NCI-H748 treated with DMSO at 0.1 percent for 48 hours (cell line): ENCODE measurements at places on chromosomes 1 and 21.

DNA sequence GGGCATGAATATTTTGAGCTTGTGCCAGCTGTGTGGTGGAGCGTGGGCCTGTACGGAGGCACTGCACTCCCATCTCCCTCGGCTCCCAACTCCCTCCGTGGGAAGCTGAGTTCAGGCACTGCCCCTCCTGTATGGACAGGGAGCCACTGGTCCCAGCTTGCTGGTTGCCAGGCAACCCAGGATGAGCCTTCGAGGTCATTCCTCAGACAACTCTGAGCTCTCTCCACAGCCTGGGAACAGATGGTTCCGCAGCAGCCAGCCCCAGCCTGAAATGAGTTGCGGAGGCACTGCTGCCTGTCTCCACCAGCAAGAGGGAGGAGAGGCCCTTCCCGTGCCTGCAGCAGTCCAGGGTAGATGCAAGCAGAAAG, 58.4 kb upstream of the TENT5B start:
- no peak for DNase-seq

GRCh38 chr1:174217787-174218574, 58.7 kb downstream of the RABGAP1L start:
- DNase-seq: peak; percentile 28

DNA sequence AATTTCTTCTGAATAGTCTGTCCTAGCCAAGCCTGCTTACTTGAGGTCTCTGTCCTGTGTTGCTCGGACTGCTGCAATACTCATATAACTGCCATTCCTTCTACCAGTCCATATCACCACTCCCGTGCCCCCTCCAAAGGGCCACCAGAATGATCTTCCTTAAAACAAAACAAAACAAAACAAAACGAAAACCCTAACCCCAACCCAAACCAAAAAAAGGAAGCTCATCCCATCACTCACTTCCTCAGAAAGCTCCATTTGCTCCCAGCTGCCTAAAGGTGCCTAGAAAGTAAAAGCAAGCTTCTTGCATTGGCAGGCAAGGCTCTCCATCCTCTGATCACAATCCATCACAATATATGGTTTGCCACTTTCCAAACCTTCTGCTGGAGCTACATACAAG, 20.3 kb downstream of the USP24 start:
- DNase-seq: no peak

- DNase-seq: no peak
Observed at GRCh38 chr1:41414716-41415306, 53.6 kb downstream of the FOXO6 start.

GRCh38 chr21:24636696-24637095, 970.6 kb downstream of the MRPL39 start:
- no peak for DNase-seq

DNA sequence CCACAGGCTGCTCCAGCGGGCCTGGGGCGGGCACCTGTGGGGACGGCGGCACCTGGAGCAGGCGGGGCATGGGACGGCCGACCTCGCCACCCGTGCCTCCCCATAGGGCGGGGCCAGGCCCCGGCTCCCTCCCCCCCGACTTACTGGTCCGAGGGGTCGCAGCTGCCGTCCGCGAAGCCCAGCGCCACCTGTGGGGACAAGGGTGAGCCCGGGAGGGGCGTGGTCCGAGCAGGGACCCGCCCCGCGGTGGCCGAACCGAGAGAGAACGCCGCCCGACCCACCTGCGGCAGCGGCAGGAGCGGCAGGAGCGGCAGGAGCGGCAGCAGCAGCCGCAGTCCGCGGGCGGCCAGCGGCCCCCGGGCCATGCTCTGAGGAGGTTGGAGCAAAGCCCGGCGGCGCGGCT, at the start of gene TMEM52:
TMEM52 (minus strand) TSS at position 379 of the 403 bp plus-strand sequence; CDS start at position 365, 14 bp downstream.
- DNase-seq: no peak

DNA sequence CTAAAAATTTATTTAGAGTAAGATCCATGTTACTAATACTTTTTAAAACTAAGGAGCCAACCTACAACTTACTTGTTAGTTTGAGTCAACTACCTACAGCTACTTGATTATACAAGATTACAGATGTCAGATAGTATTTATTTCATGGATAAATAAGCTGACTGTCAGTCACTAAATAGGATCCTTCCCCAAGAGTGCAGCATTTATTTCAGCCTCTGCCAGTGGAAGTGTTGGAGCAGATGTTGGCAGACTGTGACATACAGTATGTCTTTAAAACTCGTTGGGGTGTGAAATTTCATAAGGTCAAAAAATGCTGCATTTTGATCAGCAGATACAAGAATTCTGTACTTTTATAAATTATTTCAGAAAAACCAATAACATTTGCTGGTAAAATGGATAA, 156.2 kb downstream of the AKT3 start:
- no peak for DNase-seq

DNA sequence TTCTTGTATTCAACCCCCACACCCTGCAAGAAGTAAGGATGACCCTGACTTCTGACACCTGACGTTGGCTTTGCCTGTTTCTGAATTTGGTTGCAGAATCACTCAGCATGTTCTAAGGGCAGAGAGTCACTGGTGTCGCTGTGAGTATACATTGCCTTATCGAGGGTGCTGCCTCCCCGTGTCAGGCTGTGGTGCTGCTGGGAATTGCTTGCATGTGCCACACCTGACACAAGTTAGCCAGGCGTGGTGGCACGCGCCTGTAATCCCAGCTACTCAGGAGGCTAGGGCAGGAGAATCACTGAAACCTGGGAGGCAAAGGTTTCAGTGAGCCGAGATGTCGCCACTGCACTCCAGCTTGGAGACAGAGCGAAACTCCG, 45.9 kb downstream of the WDR4 start:
- peak; percentile 6 for DNase-seq

DNA sequence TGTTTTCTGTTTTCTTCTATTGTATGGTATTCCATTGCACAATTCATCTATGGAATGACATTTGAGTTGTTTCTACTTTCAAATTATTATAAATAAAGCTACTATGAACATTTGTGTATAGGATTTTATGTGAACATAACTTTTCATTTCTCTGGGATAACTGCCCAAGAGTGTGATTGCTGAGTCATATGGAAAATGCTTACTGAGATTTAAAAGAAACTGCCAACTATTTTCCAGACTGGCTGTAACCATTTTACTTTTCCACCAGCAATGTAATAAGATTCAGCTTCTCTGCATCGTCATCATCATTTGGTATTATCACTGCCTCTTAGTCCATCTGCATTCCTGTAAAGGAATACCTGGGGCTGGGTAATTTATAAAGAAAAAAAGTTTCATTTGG, 779.6 kb upstream of the PRMT6 start:
- DNase-seq: no peak

DNA sequence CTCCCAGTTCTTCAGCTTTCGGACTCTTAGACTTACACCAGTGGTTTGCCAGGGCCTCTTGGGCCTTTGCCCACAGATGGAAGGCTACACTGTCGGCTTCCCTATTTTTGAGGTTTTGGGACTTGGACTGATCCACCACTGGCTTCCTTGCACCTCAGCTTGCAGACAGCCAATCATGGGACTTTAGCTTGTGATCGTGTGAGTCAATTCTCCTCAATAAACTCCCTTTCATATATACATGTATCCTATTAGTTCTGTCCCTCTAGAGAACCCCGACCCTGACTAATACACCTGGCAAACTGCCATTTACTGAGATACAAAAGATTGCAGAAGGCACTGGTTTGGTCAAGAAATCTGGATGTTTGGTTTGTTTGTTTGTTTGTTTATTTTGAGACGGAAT, 6.4 kb upstream of the RAB4A start:
- DNase-seq: no peak
